ENCODE measurements at places on chromosomes 5 and 9.

DNA sequence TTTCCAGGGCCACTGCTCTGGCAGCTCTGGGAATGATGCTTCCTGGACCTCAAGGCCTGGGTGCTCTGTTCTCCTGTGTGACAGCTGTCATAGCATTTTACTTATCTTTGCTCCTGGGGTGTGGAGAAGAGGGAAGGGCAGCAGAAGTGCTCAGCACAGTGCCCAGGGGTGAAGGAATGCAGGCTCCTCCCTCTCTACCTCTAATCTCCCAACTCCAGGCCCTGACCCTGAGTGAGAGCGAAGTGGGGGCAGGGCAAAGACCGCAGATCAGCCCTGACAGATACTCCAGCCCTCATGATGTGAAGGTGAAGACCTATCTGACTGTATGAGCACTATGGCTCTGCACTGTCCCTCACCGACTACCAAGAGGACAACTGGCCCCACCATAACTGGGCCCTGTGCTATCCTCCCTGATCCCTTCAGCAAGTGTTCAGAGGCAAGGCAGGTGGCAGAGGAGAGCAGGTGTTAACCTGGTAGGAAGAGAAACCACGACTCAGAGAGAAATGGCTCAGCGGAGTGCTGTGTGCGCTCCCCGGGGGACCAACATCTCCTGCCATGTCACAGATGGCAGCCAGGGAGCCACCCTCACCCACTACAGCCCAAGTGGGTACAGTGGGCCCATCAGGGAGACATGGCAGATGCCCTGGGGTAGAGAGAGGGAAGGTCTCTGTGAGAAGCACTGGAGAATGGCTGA is 16.8 kb downstream of the ACSL6 start:
- DNase-seq: no peak

DNA sequence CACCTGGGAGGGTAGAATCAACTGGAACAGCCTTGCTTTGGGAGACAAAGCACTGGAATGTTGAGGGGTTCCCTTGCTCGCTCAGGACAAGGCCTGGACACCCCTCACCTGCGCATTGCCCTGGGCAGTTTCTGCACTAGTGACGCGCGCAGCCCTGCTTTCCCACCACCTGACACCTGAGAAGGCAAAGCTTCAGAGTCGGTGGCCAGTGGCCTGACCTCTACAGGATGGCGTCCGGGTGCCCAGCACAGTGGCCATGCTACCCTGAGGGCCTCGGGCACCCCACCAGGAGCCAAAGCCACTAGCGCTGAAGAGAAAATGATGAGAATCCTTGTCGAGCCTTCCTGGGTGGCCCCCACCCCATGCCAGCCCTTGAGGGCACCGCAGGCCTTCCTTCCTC is 161.3 kb downstream of the OLFM1 start:
- no peak for DNase-seq

- no peak for DNase-seq
Measured at GRCh38 chr9:132283165-132283564, 71.6 kb downstream of the SETX start.

GRCh38 chr9:27352457-27353165 is 55.7 kb upstream of the EQTN start:
- DNase-seq: no peak

Measured in A172 (cell line).